ENCODE measurements at places on chromosomes 12 and 14.
A peak's percentile ranks its signal among the peaks of the same experiment; 100 is the strongest.

- DNase-seq, result no peak
These were observed 190.8 kb upstream of the C14orf180 start for GRCh38 chr14:104388541-104389325.

- DNase-seq, result peak; percentile 37
These were observed 62.9 kb downstream of the EPS8 start for GRCh38 chr12:15726027-15726877.

GRCh38 chr12:42402821-42403411, 76.9 kb downstream of the PPHLN1 start:
- no peak for DNase-seq

DNA sequence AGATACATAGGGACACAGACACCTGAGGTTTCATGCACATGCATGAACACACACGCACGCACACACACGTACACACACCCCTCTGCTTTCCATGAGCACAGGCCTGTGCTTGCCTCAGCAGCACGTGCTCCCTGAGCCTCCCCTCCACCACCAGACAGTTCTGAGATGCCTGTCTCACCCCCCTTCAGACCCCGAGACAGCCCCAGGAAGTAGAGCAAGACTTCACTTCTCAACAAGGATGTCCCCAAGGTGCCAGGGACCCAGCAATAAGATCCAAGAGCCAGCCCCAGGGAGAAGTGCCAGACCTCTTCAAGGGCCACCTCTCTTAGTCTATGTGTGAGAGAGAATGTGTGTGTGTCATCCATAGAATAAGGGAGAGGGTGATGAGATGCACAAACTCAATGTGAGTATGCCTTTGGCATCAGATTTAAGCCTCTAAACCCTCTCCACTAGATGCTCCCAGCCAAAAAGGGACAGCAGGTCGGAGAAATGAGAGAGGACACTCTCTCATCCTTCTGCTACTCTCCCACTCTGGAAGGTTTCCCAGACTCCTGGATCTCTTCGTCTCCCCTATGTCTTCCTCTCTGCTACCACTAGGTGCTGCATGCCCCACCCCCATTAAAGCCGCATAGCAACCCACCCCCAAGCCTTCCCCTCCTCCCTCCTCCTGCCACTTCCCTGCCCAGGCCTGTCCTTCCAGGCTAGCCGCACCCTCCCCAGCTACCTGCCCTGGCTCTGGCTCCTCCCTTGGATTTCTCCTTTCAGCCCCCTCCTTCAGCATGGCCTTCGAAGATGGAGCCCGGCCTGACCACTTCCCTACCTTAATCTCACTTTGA, 7.7 kb downstream of the RARG start:
- peak; percentile 93 for DNase-seq

GRCh38 chr14:73753887-73754795, 40.0 kb upstream of the PNMA1 start:
- DNase-seq, result no peak

Data from WERI-Rb-1 (cell line).